ENCODE measurements at places on chromosomes 3 and 15.

DNA sequence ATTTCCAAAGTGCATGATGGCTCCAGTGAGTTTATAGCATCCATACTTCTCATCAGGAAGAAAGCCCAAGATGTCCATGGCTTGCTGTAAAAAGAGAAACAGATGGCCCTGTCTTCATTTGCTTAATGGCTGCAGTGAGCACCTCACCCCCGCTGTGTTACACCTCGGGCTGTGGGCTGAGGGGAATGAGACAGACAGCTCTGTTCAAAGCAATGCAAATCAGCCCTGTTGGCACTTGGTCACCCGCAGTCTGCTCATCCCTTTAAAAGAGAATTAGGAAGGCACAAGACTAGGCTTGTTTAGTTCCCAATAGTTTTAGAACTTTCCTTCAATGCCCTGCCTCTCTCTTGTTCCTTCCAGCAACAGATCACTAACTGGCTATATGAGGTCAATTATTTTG is 25.2 kb downstream of the MYH15 start:
- DNase-seq = no peak

- no peak for DNase-seq
These were observed 37.9 kb upstream of the MYH15 start for GRCh38 chr3:108548304-108548703.

- no peak for DNase-seq
These were observed 47.6 kb downstream of the LARS2 start for GRCh38 chr3:45435961-45436360.

- DNase-seq = no peak
These were observed 181.7 kb upstream of the ANKRD28 start for GRCh38 chr3:15979495-15979894.

- no peak for DNase-seq
These were observed 64.5 kb downstream of the GSK3B start for GRCh38 chr3:120029749-120030148.

- DNase-seq = no peak
These were observed 111.2 kb downstream of the LSM3 start for GRCh38 chr3:14289590-14290461.

GRCh38 chr15:61003437-61004218 is 225.5 kb downstream of the RORA start:
- no peak for DNase-seq

All from natural killer cell treated with Interleukin-12 subunit alpha and Interleukin-12 subunit beta and Interleukin-15 and Interleukin-18, amount 100 ng/mL, for 72 hours (primary cell).